HCEC 1CT (cell line): ENCODE measurements at places on chromosomes 3 and 15.

DNA sequence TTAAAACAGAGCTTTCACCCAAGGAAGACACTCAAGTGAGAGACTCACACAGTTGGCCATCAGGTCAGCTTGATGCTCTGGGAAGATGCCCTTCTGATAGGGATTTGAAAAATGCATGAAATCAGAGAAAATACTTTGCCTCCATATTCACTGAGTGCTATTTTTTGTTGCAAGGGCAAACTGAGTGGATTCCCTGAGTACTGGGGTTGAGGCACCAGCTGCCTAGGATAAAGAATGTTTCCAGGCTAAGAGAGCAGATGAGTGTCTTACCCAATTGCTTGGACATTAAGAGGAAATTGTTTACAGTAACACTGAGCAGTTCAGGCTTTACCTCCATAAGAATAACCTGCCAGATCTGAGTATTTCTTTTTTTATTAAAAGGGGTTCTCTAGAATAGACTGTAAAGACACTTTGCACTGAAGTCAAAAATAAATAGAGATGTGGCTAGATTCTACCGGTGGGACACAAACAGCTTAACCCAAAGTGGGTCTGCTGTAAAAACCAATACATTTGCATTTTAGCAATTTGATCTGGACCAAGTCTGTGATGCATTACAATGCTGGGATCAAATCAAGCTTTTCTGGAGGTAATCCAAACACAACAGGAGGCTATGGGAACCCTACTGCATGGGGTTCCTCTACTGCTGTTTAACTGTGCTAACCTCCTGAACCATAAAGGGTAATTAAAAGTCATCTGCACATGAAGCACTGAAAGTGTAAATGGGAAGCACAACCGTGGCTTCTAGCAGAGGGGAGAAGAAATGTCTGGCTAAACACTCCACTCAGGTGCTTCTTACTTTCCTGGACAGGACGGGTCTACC is 238.8 kb upstream of the WNT5A start:
- DNase-seq = no peak

DNA sequence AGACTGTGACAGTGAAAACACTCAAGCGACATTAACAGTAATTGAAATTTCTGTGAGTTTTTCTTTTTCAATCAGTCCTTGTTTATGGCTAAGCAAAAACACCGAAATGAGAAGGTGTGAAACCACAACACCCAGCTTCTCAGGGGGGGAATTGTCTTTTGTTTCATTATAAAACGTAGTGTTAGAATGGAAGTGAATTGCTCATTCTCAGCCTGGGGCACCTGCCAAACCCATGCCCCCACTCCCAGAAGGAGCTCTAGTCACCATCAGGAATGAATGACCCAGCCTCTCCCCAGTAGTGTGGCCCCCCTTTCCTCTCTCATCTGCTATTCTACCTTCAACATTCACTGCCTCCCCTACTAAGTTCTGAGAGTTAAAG is 185.8 kb upstream of the CFAP20DC start:
- no peak for DNase-seq

GRCh38 chr3:196159952-196160804 is 51.0 kb downstream of the ZDHHC19 start:
- peak; percentile 90 for DNase-seq

- DNase-seq = peak; percentile 65
These were observed 3.6 kb upstream of the GNB4 start for GRCh38 chr3:179454887-179455286.
